ENCODE measurements at places on chromosomes 5 and 9. TPM values are rescaled to one million over a fixed set of nuclear protein-coding genes. Genes with fewer than 3 reads are reported as not detected.

NFX1 gene
- 19.2 TPM for total RNA-seq

PCDHGB3 gene
- 5.5 TPM for total RNA-seq

ZNF300 gene
- total RNA-seq = 6.0 TPM

FLT4 gene
- total RNA-seq = 203 TPM

DBN1 gene
- total RNA-seq = 300 TPM

DBH gene
- total RNA-seq = not detected

INSL6 gene
- total RNA-seq = not detected

KLF9 gene
- 23.7 TPM for total RNA-seq

GARIN3 gene
- not detected for total RNA-seq

SLC1A3 gene
- not detected for total RNA-seq

TMEFF1 gene
- total RNA-seq = 35.1 TPM

SLC27A4 gene
- total RNA-seq = 45.1 TPM

SLCO6A1 gene
- total RNA-seq = not detected

CKMT2 gene
- total RNA-seq = 0.34 TPM

NSD1 gene
- 40.0 TPM for total RNA-seq

IGIP gene
- 3.0 TPM for total RNA-seq

C6 gene
- total RNA-seq = 0.05 TPM

MTX3 gene
- 5.0 TPM for total RNA-seq

SCAMP1 gene
- total RNA-seq = 27.6 TPM

DMRT3 gene
- 0.47 TPM for total RNA-seq

PCDHB10 gene
- total RNA-seq = 1.3 TPM

SLC27A6 gene
- total RNA-seq = 0.29 TPM

DMRTA1 gene
- 1.8 TPM for total RNA-seq

SCGB3A2 gene
- total RNA-seq = not detected

PRDM12 gene
- not detected for total RNA-seq

CLIC3 gene
- total RNA-seq = 0.29 TPM

ARL14EPL gene
- not detected for total RNA-seq

PCDHB3 gene
- total RNA-seq = 0.23 TPM

C5orf58 gene
- total RNA-seq = not detected

SH3RF2 gene
- 4.0 TPM for total RNA-seq

NKD2 gene
- 2.2 TPM for total RNA-seq

ENTPD2 gene
- not detected for total RNA-seq

IFNA13 gene
- total RNA-seq = not detected

RUSC2 gene
- 42.5 TPM for total RNA-seq

PPP3R2 gene
- total RNA-seq = not detected

SLC46A2 gene
- total RNA-seq = not detected

LMAN2 gene
- 295 TPM for total RNA-seq

SMIM3 gene
- total RNA-seq = 10.2 TPM

ANKRD34B gene
- 0.05 TPM for total RNA-seq

SLC45A2 gene
- not detected for total RNA-seq

ADAMTS13 gene
- total RNA-seq = 3.6 TPM

ANKRD31 gene
- not detected for total RNA-seq

HAVCR2 gene
- not detected for total RNA-seq

KLHL9 gene
- total RNA-seq = 29.3 TPM

KIAA1958 gene
- total RNA-seq = 2.6 TPM

LCN6 gene
- total RNA-seq = not detected

All from glomerular endothelial cell (primary cell).